Activated CD4-positive, alpha-beta T cell treated with anti-CD3 and anti-CD28 coated beads, Interleukin-10, Interleukin-2, amounts not matched to agents 100 ng/mL and 50 ng/mL, durations not matched to agents 16 hours and 8 hours (primary cell): ENCODE measurements at places on chromosomes 3 and 15.

GRCh38 chr15:29422606-29423005 is 153.0 kb upstream of the NSMCE3 start:
- DNase-seq = no peak

DNA sequence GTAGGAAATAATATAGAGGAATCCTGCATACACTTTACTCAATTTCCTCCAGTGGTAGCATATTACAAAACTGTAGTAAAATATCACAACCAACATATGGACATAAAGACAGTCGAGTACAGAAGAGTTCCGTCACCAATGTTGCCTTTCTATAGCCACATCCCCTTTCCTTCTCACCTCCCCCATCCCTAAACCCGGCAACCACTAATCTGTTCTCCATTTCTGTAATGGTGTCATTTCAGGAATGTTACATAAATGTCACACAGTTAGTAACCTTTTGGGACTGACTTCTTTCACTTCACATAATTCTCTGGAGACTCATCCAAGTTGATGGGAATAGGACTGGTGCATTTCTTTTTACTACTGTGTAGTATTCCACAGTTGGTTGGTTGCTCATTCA is 41.4 kb upstream of the ATG7 start:
- DNase-seq = no peak

- DNase-seq = peak; percentile 5
Observed at GRCh38 chr3:84547971-84548970, 410.5 kb upstream of the CADM2 start.

- DNase-seq = peak; percentile 36
Observed at GRCh38 chr3:53161820-53162671, 1.0 kb downstream of the PRKCD start.

DNA sequence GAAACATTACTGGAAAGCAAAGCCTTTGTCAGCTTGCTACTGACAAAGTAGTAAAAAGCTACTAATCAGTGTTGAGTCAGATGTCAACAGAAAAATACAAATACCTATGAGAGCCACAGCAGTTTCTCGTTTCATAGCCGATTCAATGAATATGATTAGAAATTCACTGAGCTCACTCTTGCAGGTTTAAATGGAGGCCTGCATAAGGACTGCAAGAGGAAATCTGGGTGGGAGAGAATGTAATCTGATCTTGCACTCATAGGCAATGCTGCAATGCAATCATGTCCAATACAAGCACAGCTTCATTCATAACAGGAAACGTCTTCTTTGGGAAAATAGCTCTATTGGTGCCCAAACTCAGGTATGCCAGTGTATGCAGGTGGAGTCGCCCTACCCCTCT is 608.8 kb downstream of the ROBO2 start:
- no peak for DNase-seq
